ENCODE measurements at places on chromosomes 7 and 10.

GRCh38 chr10:114239117-114239993 is at the start of gene VWA2:
TSS of gene VWA2 (plus strand) at chr10:114239254. CDS start at chr10:114248714, 9,460 bp downstream.
- no peak for DNase-seq

DNA sequence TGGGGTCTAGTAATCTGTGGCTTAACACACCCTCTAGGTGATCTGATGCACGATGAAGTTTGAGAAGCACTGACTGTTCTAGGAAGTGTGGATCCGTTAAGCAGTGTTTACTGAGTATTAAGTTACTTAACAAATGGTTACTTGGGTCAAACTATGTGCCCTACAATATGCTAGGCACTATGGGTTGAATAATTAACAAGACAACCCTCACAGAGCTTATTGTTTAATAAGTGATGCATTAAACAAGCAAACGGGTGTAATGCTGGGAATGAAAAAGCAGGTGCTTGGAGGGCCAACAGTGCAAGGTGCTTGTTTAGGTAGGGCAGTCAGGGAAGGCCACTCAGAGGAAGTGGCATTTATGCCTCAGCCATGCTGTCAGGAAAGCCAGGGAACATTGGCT is 378.0 kb upstream of the PODXL start:
- no peak for DNase-seq

GRCh38 chr7:147678943-147679342 is 911.6 kb upstream of the C7orf33 start:
- no peak for DNase-seq

- DNase-seq, result peak; percentile 82
Measured at GRCh38 chr7:39949971-39950472, at the start of gene CDK13. TSS of gene CDK13 (plus strand) at chr7:39950256. CDS start at chr7:39950642, 386 bp downstream.

DNA sequence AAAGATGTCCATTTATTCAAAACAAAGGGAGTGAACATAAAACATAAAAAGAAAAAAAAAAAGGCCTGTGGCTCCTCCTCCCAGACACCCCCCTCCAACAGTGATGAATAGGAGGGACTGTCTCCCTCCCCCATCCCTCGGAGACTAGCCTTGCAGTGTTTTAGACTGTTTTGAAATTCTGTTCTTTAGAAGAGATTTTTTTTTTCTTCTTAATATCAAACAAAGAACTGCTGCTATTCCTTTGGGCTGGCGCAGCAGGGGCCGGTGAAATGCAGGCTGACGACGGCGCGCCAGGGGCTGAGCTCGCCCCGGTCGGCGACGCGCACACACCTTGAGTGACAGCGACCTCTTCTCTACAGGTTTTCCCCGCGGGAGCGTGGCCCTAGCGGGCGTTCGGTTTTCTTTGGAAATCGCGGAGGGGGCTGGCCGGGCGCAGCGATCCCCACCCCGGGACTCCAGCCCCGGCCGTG is at the start of gene LANCL2:
LANCL2 (plus strand) TSS at position 133 of the 470 bp plus-strand sequence. CDS start 689 bp downstream, outside the sequence.
- DNase-seq, result no peak

GRCh38 chr7:55423891-55424290 is 58.8 kb downstream of the LANCL2 start:
- DNase-seq, result no peak

GRCh38 chr10:55169493-55169892 is 368.5 kb upstream of the PCDH15 start:
- DNase-seq, result no peak

GRCh38 chr10:16965740-16966447 is 148.7 kb upstream of the RSU1 start:
- no peak for DNase-seq

GRCh38 chr10:96700374-96701099 is 19.8 kb downstream of the PIK3AP1 start:
- no peak for DNase-seq

GRCh38 chr7:45646996-45647825 is 73.0 kb downstream of the ADCY1 start:
- DNase-seq, result no peak
